ENCODE measurements at places on chromosomes 5 and 9.

- peak; percentile 8 for DNase-seq
These were observed 1.4 kb downstream of the CHSY3 start for GRCh38 chr5:129905473-129906176.

GRCh38 chr9:35732800-35733541 lies 505 bp downstream of the CREB3 start:
- peak; percentile 76 for DNase-seq

DNA sequence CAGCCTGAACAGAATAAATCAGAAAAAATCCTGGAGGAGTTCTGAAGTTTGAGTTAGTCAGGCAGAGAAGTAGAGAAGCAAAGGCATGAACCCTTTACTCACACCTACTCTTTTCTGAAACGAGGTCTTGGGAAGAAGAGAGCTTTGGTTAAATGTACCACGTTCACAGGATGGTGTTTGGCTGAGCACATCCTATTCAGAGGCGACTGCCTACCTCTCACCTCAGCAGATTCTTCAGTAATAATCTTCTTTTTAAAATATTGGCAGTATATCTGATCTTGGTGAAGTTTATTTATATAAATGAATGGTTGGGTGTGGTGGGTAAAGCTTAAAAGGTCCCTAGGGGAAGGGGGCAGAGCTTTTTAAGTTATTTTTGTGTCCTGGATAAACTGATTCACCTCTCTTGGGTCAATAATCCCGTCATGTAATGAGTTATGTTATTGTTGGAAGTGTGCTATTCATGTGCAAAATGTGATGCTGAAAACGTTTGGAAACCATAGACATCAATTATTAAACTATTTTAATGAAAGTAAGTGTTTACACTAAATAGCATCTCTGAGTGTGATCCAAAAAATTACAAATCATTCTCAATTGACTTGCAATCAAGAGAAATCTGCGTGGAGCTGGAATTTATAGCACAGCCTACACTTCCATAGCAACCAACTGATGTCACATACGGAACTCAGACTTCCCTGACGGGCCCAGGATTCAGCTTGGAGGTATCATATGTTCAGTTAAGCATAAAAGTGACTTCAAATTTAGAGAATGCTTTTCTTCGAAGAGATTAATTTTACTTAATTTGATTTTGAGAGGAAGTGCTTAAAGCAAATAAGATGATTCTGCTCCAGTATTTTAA lies 94.3 kb upstream of the EQTN start:
- DNase-seq = no peak

- no peak for DNase-seq
These were observed 503.8 kb upstream of the ADAMTS16 start for GRCh38 chr5:4636378-4636777.

DNA sequence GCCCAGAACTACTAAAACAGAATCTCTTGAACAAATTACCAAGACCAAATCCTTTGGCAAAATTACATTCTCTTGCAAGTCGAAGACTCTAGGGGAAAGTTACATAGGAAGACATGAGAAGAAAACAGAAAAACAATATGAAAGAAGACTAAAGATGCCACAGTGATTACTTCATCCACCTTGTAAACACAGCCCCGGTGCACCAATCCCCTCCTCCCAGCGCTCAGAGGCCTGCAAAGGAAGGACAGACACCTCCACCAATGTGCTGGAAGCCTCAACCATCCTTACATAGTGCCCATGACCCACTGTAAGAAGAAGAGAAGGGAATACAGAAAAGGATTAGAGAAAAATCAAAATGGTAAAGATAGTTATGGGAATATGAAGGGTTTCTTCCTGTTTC lies 218.5 kb downstream of the SPOCK1 start:
- no peak for DNase-seq

DNA sequence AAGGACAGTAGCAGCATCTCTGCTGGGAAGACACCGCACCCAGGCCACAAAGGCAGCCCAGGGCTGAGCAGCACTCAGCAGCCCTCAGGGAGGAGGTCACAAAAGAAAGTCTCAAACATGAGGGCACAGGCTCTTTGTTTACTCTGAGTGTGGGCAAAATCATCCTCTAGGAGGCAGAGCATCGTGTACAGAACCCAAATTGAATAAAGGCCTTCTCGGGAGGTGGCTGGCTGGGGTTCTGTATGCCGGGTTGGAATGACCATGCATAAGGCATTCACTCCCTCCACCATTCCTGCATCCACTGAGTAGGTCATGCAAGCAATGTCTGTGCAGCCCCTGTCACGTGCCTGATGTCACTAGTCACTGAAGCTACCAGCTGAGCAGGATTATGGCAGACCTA lies 412.8 kb downstream of the SPOCK1 start:
- DNase-seq = no peak

- peak; percentile 56 for DNase-seq
These were observed 4.8 kb upstream of the SLC25A51 start for GRCh38 chr9:37908698-37909186.

DNA sequence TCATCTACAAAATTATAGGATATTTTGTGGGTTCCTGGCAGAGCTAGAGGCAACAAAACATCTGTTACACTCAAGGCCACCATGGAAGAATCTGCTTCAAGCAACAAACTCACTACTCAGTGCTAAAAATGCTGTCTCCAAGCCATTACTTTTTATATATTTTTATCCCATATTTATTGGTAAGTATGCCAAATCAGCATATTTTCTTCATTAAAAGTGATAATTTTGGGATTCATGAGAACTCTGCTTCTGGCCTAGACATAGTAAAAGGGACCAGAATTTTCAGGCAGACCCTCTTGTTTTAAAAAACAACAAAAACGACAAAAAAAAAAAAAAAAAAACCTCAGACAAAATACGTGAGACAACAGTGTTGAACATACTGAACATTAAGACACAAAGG lies 236.0 kb downstream of the EDIL3 start:
- no peak for DNase-seq

GRCh38 chr9:131927091-131927490 lies 152.6 kb downstream of the MED27 start:
- DNase-seq = no peak

GRCh38 chr5:177005619-177006264 lies 837 bp downstream of the UIMC1 start:
- peak; percentile 70 for DNase-seq

- DNase-seq = peak; percentile 52
These were observed 10.4 kb downstream of the EPB41L4B start for GRCh38 chr9:109310486-109310901.

DNA sequence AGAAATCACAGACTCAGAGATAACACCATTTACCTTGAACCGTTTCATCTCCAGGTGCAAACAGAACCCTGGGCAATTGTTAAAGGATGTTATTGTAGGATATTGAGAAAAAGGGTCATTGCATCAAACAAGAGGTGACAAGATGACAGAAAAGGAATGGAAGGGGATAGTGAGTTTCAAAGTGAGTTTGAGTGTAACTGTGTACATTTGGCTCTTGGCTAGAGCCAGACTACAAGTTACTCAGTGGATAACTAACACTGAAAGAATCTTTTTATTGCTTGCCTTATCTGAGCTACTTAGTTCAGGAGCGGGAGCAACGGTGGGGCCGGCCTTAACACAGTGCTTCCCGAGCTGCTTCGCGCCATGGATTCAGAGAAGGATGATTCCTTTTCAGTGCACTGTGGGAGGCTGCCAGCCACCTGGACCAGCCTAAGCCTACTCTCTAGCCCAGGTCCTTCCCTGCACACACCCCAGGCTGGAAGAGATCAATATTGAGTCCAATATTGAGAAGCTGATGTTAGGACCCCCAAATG lies 193.4 kb downstream of the ATPSCKMT start:
- DNase-seq = peak; percentile 16

GRCh38 chr5:65722575-65723403 lies 784 bp downstream of the NLN start:
- peak; percentile 79 for DNase-seq

GRCh38 chr9:129359916-129360536 lies 182.0 kb upstream of the IER5L start:
- no peak for DNase-seq

DNA sequence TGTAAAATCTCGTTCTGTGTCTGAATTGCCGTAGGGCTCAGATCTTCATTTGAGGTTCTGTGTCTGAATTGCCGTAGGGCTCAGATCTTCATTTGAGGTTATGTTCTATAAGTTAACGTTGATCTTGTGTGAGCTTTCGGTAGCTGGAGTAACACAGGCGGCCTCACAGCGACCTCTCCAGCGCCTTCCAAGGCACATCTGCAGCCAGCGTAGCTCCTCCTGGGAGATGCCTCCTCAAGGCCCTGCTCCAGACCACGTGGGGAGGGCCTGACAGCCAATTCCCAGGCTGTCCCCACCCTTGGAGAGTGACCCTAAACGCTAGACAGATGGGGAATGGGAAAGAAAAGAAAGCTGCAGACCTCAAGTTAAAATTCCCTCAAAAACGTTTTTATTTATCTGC lies 8.7 kb upstream of the AHRR start:
- no peak for DNase-seq

- no peak for DNase-seq
These were observed 65.6 kb upstream of the TRIO start for GRCh38 chr5:14077501-14077900.

- DNase-seq = no peak
These were observed 215.8 kb downstream of the TSSK1B start for GRCh38 chr5:113218906-113219517.

GRCh38 chr5:120101771-120102170 lies 362.3 kb upstream of the PRR16 start:
- DNase-seq = no peak

DNA sequence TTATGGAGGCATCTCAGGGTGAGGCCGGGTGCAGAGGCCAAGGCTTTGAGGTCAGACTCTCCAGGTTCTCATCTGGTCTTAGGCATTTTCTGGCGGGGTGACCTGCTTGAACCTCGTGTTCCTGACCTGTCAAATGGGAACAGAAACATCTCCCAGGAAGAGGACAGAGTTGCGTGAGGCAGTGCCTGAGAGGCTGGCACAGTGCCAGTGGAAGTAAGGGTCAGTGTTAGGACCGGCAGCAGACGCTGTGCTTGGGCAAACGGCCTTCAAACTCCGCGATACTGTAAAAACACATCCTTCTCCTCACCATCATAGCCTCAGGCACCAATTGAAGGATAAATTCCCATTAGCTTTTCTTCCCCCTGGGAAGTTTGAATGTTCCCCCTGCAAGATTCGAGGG lies 55.6 kb upstream of the FCN2 start:
- no peak for DNase-seq

DNA sequence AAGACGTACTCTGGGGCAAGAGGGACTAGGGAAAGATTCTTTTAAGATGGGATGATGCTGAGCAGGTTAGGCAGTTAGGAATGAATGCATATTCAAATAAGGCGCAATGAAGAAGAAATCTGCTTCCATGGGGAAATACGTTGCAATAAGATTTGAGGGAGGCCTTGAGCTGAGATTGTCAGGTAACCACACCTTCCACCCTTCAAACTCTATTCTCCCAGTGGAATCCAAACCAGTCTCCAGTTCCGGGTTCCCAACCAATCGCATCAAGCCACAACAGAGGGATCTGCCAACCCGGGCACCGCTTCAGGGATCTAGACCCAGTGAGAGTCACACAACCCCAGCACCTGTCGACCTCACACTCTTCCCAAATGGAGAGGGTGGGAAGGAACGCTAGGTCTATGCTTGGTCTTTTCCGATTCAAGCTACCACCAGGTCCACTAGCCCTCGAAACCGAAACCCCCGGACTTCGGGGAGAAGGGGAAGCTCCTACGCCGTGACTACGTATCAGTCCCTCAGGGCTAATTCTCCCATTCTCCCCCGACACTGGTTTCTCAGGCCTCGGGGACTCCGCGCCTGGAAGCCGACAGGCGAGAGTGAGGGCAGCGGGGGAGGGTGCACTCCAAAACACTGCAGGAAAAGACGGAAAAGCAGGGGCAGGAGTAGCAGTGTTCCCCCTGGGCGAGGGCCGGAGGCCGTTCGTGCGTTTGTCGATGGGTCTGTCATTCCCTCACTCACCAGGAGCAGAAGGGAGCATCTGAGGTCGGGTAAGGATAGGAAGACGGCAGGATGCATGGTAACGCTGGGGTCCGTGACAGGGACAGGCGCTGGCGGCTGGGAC lies 534 bp downstream of the ERP44 start:
- DNase-seq = peak; percentile 72

GRCh38 chr9:133144142-133144903 lies 19.4 kb downstream of the GBGT1 start:
- DNase-seq = peak; percentile 71

DNA sequence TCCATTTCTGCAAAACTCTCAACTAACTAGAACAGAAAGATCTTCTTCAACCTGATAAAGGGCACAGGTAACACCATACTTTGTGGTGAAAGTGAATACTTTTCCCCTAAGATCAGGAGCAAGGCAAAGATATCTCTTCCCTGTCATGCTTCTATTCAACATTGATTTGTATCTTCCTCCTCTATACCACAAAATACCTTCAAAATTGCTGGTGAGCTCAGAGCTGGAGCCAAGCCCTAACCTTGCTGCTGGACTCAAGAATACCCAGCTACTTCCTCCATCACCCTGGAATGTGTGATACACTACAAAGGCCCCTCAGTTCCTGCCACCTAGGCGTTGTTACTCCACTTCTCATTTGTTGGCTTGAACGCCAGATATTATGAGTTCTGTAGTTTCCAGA lies 499.0 kb downstream of the ACTL7B start:
- no peak for DNase-seq

DNA sequence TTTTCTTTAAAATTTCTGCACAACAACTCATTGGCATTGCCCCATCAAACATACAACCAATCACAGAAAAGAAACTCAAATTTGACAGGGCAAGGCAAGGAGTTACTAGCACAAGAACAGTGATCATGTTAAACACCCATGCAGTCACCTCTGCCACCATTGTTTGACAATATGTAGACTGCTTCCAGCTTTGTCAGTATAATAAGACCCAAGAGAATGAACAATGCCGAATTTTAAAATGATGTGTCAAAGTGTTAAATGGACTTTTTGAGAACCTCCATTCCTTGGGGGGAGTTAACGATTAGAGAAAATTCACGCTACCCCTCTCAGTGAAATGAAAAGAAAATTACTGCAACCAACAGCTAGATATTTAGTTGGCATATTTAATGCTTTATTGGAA lies 109.2 kb downstream of the SEMA6A start:
- DNase-seq = no peak

- DNase-seq = no peak
These were observed 23.7 kb upstream of the AKNA start for GRCh38 chr9:114411452-114411851.

GRCh38 chr9:134063088-134063570 lies 4.7 kb downstream of the BRD3 start:
- no peak for DNase-seq

DNA sequence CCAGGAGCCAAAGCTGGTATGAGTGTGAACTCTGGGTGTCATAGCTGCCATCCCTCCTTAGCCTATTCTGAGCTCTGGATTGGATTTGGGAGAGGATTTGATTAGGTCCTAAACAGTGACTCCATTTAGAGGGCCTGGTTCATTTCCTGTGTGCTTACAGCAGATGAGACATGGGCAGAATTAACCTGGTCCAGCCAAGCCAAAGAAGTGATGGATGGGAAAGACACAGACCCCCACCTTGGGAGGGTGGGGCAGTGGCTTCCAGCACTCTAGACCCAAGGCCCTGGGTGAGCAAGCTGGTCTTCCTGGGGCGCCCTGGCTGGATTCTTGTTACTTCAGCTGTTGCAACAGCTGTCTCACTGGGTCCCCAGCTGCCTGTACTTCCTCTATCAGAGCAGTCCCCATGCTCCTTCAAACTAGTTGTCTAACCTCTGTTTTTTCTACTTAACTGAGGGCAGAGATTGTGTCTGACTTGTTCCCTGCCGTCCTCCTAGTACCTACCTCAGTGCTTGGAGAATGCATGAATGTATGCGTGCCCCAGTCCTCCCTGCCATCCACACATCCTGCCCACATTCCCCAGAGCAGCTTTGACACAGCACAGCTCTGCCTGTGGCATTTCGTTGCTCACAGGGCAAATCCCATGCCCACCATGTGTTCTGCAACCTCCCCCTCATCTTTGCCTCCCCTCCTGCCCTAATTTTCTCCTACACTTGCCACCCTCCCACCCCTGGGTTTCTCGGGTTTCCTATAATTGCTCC lies 115.9 kb downstream of the RGS3 start:
- peak; percentile 55 for DNase-seq

Data from EH (cell line).